ENCODE measurements at places on chromosomes 4 and X.

GRCh38 chrX:123905332-123905731, 45.5 kb downstream of the XIAP start:
- DNase-seq, result no peak

- no peak for DNase-seq
Measured at GRCh38 chr4:7610022-7610670, 175.4 kb upstream of the PSAPL1 start.

GRCh38 chr4:85778632-85779131, 303.7 kb downstream of the ARHGAP24 start:
- DNase-seq, result peak; percentile 93

- no peak for DNase-seq
Measured at GRCh38 chrX:96861661-96862060, 22.0 kb upstream of the RPA4 start.

DNA sequence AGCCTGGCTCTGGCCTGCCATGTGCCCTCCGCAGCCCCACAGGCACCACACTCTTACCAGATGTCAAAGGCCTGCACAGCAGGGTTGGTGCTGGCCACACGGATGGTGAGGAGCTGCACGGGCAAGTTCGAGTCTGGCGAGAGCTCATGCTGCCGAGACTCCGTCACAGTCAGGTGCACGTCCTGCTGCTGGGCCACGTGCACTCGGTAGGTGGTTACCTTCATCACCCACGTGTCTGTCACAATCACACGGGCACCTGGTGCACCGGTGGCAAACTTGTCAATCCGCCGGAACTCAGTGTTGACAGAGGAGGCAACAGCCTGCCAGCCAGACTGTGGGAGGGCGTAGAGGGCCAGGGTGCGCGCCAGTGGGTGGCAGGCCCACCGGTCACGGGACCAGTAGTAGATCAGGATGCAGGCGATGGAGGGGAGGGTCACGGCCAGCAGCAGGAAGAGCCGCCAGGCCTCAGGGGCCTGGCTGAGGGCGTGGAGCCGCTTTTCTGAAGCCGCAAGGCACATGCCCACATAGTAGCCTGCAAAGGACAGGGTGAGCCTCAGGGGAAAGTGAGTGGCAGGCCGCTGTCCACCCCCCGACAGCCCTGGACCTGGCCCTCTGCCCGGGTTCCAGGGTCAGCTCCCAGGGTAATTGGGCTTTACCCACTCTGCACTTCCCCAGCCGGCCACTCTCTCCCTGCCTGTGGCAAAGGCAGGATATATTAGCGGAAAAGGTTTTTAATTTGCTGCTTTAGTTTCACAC, 2.9 kb downstream of the TMEM129 start:
- no peak for DNase-seq

DNA sequence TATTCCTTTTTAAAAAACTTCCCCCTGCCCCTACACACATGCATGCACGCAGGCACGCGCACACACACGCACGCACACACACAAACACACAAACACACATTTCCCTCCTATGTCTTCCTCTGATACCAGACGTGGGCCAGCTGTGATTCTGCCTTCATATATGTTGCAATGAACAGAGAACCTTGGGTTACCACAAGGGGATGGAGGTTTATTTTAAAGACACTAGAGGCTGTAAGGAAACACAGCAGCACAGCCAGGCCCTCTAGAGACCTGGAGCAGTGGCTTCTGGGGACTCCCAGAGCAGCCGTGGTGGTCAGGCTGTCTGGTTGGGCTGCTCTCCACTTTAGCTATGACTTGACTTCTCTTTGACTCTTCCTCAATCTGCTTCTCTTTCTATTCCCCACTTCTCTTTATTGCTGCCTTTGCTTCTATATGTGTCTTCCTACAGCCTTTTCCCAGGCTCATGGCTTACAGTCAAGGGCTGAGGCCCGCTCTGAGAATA, 3.2 kb upstream of the TLR10 start:
- peak; percentile 71 for DNase-seq

- no peak for DNase-seq
Measured at GRCh38 chr4:234178-234577, 71.1 kb downstream of the ZNF732 start.

DNA sequence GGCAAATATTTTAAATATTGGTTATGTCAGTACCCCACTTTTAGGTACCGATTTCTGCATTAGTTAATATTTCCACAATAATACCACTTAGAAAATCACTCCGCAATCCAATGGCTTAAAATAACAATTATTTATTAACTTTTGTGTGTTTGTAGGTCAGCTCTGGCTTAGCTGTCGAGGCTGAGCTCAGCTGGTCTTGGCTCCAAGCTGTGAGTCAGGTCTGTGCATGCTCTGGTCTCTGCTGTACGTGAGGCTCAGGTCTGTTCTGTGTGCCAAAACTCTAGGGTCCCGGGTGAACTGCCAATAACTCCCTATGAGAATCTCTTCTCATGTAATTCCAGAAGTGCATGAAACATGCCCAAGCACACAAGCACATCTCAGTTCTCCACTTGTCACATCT, 245.8 kb upstream of the GK2 start:
- DNase-seq, result peak; percentile 27

DNA sequence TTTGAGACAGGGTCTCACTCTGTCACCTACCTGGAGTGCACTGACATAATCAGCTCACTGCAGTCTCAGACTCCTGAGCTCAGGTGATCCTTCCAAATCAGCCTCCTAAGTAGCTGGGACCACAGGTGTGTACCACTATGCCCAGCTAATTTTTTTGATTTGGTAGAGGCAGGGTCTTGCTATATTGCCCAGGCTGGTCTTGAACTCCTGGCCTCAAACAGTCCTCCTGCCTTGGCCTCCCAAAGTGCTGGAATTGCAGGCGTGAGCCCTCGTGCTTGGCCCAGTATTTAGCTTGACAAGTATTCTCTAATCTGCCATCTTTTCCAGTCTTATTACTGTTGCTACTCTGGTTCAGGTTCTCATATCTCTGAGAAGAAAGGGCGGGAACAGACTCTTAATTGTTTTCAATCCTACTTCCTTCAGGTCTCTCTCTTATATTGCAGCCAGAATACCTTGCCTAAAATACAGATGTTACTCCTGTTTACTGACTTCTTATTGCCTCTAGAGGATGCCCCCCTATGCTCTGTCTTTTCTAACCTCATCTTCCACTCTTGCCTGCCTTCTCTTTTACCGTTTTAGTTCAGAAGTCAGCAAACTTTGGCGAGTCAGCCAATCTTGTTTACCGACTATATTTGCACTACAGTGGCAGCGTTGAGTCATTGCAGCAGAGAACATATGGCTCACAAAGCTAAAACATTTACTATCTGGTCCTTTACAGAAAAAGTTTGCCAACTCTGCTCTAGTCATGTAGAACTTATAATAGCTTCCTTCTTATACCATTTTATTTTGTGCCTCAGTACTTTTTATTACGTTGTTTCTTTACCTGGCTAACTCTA, 19.0 kb downstream of the MRPL1 start:
- DNase-seq, result no peak

- no peak for DNase-seq
Measured at GRCh38 chr4:69534697-69535096, 39.0 kb upstream of the UGT2B4 start.

DNA sequence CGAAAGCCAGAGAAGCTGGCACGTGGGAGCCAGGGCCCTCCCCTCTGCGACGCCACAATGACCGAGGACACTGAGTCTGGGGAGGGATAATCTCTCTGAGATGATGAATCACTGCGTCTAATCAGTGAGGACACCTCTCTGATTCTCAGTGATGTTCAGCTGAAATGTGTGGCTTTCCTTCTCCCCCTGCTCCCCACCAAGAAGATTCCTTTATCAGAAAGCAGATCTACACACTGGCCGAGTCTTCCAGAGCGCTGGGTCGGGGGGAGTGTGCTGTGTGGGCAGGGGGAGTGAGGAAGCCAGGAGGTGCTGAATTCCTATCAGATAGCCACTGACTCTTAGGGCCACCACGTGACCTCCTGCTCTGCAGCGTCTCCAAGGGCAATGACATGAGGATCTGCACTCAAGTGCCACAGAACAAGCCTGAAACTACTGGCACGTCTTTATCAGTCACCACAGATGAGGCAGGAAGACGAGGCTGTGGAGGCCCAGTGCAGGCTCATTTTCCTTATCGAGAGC, 89.2 kb downstream of the GATB start:
- DNase-seq, result no peak

DNA sequence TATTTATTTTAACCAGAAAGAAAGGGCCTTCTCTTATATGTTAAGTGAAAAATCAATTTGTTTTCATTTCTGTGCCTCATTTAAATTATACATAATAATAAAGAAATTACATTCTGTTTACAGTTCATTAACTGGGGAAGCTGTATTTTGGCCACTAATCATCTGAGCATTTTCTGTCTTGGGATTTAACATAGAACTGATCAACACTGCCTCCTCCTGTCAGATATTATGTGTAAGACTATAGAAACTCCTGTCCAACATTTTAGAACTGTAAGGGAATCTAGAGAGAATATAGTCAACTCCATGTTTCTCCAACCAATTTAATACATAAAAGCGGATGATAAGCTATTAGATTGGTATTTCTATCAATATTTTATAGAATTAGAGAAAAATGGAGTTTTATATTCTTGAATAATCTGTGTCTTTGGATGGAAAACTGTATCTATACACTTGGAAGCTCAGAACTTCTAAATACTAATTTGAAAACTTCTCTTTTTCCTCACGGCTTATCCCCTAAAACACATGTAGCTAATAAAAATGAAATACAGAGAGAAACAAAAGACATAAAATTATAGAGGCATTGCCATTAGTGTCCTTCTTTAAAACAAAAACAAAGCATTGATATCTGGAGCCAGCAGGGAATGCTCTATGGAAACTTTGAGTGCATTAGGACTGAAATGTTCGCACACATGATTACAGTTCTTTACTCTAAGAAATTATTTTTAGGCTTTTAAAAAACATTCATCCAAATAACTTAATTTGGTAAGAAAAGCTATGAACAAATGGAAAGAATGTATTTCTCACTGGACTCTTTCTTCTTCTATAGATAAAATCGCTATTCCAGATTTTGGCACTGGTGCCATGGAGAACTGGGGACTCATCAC, 33.1 kb downstream of the ENPEP start:
- peak; percentile 78 for DNase-seq

DNA sequence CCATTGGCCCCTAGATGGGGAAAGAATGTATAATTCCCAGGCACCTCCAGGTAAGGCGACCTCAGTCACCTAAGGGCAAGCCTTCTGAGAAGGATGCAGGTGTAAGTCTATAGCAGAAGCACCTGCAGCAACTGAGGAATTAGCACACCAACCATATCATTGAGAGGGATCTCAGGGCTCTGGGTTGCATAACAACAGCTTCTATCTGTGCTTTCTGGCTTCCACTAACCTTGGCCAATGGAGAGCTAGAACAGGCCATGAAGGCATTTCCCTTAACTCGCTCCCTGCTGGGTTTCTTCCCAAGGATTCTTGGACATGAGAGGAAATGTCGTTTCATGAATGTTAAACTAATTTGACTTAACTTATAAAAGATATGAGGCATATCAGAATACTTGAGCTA, 177.8 kb upstream of the GK2 start:
- no peak for DNase-seq

GRCh38 chr4:38509551-38509950, 154.4 kb upstream of the KLF3 start:
- no peak for DNase-seq

DNA sequence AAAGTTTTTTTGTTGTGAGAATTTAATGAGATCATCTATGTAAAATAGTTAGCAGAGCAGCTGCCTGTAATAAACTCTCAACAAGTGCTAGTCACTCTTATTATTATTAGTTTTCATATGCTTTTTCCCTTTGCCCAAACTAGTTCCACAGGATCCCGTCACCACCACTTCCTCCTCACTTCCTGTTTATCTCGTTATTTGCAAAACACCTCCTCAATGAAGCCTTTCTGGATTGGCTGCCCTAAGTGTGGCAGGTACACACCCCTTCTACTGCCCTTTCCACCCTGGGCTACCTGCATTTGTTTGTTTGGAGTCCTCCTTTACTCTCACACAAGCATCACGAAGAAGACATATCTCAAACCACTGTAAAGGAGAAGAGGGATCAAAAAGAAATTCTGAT, 54.4 kb upstream of the KLF3 start:
- no peak for DNase-seq

- DNase-seq, result no peak
Measured at GRCh38 chr4:33837043-33837838, 2407.1 kb downstream of the ARAP2 start.

- no peak for DNase-seq
Measured at GRCh38 chr4:123573866-123574508, 177.4 kb downstream of the SPRY1 start.

DNA sequence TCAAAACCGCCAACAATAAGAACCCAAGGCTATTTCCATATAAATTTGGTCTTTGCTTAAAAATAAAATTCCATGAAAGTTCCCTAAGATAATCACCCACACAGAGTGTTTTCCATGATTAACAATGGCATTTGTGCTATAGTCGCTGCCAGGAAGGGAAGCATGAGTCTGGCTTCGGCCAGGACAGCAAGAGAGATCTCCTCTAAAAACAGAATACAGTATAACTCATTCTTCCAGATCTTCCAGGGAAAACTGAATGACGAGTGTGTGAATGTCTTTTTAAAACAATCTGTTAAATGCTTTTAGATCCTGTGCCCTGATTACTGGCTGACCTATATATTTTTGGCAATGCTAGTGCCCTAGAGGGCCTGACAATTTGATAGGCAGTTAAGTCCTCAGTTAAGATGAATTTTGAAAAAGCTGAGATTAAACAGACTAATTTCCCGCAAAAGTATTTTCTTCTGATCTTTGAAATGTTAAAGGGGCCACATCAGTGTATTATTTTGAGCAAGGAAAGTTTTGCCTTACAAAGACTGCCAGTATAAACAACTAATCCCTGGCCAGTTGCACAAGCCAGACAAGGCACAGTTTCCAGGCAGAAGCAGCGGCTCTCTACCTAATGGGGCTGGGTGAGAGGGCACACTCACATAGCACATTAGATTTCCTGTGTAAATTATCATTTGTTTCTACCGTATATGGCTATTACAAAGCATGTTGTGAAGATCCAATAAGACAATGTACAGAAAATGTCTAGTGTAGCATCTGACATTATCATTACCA, 127.3 kb downstream of the DCHS2 start:
- DNase-seq, result peak; percentile 58

DNA sequence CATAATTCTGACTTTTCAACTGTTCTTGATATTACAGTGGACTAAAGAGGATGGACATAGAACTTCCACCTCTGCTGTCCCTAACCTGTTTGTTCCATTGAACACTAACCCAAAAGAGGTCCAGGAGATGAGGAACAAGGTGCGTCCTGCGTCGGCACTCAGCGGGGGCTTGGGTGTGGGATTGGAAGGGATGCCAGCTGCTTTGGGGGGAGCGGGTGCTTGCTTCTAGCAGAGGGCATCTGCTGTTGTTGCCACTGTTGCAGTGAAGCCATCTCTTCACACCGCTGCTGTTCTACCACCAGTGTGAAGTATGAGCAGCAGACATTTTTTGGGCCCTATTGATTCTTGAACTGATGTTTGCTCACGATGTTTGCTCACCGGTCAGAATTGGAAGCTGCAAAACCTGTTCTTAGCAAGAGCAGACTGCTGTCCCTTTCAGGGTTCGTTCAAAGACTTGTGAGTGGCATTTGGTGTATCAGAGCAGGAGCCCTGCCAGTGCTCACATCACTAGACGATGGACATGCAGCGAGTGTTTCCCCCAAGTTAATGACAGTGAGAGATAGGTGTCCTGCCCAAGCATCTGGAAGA, 55.4 kb downstream of the NOP14 start:
- DNase-seq, result no peak

- peak; percentile 56 for DNase-seq
Measured at GRCh38 chrX:50721764-50722521, 92.1 kb downstream of the SHROOM4 start.
